Esophagus squamous epithelium (tissue), 5 donors: ENCODE measurements at places on chromosomes 3 and 15.
A peak's percentile ranks its signal among the peaks of the same experiment; 100 is the strongest.

GRCh38 chr3:23041918-23042696 is 161.0 kb upstream of the UBE2E2 start:
- no peak overlapping the region for H3K4me3 ChIP-seq
- no peaks in the 10 kb centered on the region for H3K4me1 ChIP-seq
- H3K36me3 ChIP-seq, result no peaks in the 10 kb centered on the region
- no peaks in the 10 kb centered on the region for H3K27me3 ChIP-seq
- H3K27ac ChIP-seq, result peak overlapping the region; percentile 36
- no peak for DNase-seq

DNA sequence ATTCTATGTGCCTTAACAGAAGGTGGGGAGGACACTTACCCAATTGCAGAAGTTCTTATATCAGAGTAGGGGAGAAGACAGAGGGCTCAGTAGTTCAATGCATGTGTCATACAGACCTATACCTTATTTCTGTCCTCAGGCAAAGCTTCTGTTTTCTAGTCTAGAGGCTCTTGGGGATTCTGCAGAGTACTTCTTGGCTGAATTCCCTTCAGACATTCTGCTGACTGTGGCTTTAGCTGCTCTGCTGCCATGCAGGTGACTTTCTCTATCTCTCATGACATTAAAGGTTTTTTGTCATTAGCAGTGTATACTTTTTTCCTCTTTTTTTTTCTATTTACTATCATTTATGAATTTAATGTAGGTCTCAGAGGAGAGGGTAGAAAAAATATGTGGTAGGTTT is 172.8 kb upstream of the PLSCR5 start:
- no peaks in the 10 kb centered on the region for H3K27me3 ChIP-seq
- no peak overlapping the region for H3K4me3 ChIP-seq
- DNase-seq, result no peak
- H3K4me1 ChIP-seq, result no peaks in the 10 kb centered on the region
- H3K27ac ChIP-seq, result no peak overlapping the region
- no peaks in the 10 kb centered on the region for H3K36me3 ChIP-seq

GRCh38 chr3:189909573-189909972 is 211.1 kb downstream of the P3H2 start:
- peaks cover 55% of the 10 kb centered on the region for H3K4me1 ChIP-seq
- no peaks in the 10 kb centered on the region for H3K27me3 ChIP-seq
- no peaks in the 10 kb centered on the region for H3K36me3 ChIP-seq
- peak overlapping the region; percentile 75 for H3K27ac ChIP-seq
- DNase-seq, result no peak

GRCh38 chr3:122356402-122356801 is 26.6 kb downstream of the MIX23 start:
- peaks cover 11% of the 10 kb centered on the region for H3K4me1 ChIP-seq
- no peaks in the 10 kb centered on the region for H3K27me3 ChIP-seq
- DNase-seq, result no peak
- H3K36me3 ChIP-seq, result no peaks in the 10 kb centered on the region

GRCh38 chr3:160948273-160948672 is 156.9 kb downstream of the B3GALNT1 start:
- no peaks in the 10 kb centered on the region for H3K27me3 ChIP-seq
- no peaks in the 10 kb centered on the region for H3K36me3 ChIP-seq
- no peak for DNase-seq
- H3K4me3 ChIP-seq, result no peak overlapping the region
- no peaks in the 10 kb centered on the region for H3K4me1 ChIP-seq

DNA sequence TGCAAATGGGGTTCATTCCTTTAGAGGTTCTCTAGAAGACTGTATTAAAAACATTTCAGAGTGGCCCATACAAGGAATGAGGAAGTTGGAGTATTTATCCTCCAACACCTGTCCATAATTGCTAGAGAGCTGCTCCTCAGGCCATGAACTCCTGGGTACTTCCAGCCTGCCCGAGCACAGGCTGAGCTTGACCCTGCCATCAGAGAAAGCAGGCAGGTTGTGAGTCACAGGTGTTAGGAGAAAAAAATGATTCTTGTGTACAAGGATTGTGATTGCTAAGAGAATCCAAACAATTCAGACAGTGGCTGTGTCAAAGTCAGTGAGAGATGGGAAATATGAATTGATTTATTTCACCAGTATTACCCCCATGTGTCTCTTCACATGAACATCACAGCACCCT is 156.8 kb upstream of the GADL1 start:
- no peaks in the 10 kb centered on the region for H3K36me3 ChIP-seq
- no peak overlapping the region for H3K4me3 ChIP-seq
- H3K27ac ChIP-seq, result no peak overlapping the region
- H3K4me1 ChIP-seq, result no peaks in the 10 kb centered on the region
- no peaks in the 10 kb centered on the region for H3K27me3 ChIP-seq
- no peak for DNase-seq

- no peak overlapping the region for H3K27ac ChIP-seq
- no peaks in the 10 kb centered on the region for H3K4me1 ChIP-seq
- H3K4me3 ChIP-seq, result no peak overlapping the region
- no peaks in the 10 kb centered on the region for H3K27me3 ChIP-seq
- no peak for DNase-seq
Measured at GRCh38 chr3:83765956-83766355, 1192.8 kb upstream of the CADM2 start.

- no peak for DNase-seq
- no peak overlapping the region for H3K27ac ChIP-seq
- no peaks in the 10 kb centered on the region for H3K36me3 ChIP-seq
- H3K4me3 ChIP-seq, result no peak overlapping the region
Measured at GRCh38 chr3:35549690-35550089, 89.6 kb upstream of the ARPP21 start.

GRCh38 chr3:132352556-132353143 is 35.4 kb downstream of the ACP3 start:
- H3K27ac ChIP-seq, result no peak overlapping the region
- no peaks in the 10 kb centered on the region for H3K27me3 ChIP-seq
- H3K36me3 ChIP-seq, result peaks cover 89% of the 10 kb centered on the region
- DNase-seq, result no peak
- no peak overlapping the region for H3K4me3 ChIP-seq

GRCh38 chr15:58947179-58947578 is 13.7 kb upstream of the SLTM start:
- DNase-seq, result no peak
- H3K4me1 ChIP-seq, result peaks cover 7% of the 10 kb centered on the region
- H3K36me3 ChIP-seq, result no peaks in the 10 kb centered on the region
- H3K4me3 ChIP-seq, result no peak overlapping the region
- no peaks in the 10 kb centered on the region for H3K27me3 ChIP-seq

DNA sequence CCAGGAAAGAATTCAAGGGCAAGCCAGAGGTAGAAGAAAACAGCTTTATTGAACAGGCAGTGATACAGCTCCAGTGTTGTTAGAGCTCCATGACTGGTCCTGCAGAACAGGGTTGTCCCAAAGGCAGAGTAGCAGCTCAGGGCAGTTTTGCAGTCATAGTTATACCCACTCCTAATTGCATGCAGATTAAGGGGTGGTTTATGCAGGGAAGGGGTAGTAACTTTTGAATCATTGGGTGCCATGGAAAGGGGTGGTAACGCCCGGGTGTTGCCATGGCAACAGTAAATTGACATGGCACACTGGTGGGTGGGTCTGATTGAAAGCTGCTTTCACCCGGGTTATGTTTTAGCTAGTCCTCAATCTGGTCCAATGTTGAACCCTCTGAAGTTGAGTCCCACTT is 9.7 kb upstream of the RAB6B start:
- H3K27ac ChIP-seq, result no peak overlapping the region
- no peaks in the 10 kb centered on the region for H3K36me3 ChIP-seq
- H3K4me3 ChIP-seq, result no peak overlapping the region
- no peaks in the 10 kb centered on the region for H3K27me3 ChIP-seq
- no peak for DNase-seq
- no peaks in the 10 kb centered on the region for H3K4me1 ChIP-seq

DNA sequence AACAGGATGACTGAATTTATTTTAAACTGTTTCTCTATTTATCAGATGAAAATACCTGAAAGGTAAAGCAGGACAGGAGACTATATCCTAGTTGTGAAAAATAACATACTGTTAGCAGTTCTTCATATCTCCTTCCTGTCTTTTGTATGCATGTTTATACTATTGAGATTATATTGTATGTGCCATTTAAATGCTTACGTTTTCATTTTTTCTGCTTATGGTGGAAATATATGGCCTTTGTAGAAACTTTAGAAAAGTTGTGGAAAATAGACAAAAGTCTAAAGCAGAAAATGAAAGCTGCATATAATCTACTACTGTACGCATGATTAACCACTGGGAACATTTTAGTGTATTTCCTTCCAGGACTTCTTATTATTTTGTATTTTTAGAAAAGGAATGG is 2.1 kb upstream of the PPM1L start:
- peaks cover 37% of the 10 kb centered on the region for H3K4me1 ChIP-seq
- DNase-seq, result no peak
- no peaks in the 10 kb centered on the region for H3K36me3 ChIP-seq
- H3K27ac ChIP-seq, result no peak overlapping the region
- peak overlapping the region; percentile 95 for H3K4me3 ChIP-seq
- H3K27me3 ChIP-seq, result no peaks in the 10 kb centered on the region

DNA sequence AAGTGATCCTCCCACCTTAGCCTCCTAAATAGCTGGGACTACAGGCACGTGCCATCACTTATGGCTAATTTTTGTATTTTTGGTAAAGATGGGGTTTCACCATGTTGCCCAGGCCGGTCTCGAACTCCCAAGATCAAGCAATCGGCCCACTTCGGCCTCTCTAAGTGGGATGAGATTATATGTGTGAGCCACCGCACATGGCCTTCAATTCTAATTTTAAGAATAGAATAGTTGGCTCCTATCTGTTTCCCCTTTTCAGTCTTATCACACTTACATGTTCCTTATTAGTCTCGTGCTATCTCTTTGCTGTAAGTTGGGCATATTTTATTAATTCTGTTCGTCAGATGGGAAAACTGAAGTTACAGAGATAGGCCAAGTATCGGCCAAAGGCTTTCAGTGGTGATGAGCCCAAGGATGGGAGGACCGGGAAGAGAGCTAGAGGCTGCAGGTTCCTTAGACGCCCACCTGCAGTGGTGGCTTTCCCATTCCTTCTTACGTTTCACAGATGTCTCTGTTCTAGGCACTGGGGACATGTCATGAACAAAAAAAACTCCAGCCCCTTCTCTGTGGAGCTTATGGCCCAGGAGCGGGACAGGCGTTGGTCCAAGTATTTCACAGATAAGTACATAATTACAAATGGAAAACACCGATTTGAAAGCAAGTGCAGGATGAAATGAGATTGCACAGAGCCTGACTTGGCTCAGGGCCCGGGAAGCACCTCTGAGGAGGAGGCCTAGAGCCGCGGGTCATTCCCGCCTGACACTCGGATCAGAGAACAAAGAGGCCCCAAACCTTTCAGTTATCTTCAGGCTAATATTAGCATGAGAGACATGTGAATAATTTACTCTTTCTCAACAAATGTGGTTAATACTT is 91.1 kb upstream of the KLF13 start:
- no peak overlapping the region for H3K4me3 ChIP-seq
- DNase-seq, result no peak
- H3K36me3 ChIP-seq, result no peaks in the 10 kb centered on the region
- peak overlapping the region; percentile 90 for H3K27ac ChIP-seq
- H3K27me3 ChIP-seq, result no peaks in the 10 kb centered on the region

DNA sequence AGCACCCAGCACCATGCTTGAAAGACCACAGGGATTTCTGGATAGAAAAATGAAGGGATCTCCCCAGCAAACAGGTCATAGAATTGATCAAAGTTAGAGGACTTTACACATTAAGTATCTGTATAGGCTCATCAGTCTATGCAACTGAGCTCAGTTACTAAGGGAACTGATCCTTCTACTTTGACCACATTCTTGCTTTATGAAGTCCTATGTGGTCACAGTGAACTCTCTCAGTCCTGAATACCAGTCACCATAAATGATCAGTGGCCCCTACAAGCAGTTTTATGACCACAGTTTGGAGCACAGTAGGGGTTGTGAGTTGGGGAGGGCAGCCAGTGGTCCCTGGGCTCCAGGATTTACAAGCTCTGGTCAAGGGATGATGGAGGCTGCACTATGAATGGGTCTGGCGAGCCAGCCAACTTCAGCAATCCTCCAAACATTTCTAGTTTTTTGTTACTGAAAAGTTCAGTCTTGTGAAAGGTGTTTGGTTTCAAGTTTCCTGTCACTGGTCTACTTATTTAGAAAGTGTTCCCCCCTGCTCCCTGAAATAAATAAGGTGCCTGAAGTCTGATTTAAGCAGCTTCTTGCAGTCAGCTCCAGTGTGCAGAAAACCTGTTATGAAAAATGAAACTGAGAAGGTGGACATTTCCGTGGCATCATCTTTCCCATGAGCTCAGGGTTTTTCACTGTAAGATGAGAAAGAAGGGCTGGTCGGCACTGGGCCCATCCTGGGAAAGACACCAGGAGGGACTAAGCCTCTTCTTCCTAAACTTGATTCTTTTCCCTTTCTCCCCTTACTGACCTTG is 75.5 kb downstream of the DAPK2 start:
- H3K4me1 ChIP-seq, result peaks cover 21% of the 10 kb centered on the region
- no peaks in the 10 kb centered on the region for H3K36me3 ChIP-seq
- H3K27me3 ChIP-seq, result no peaks in the 10 kb centered on the region
- no peak for DNase-seq
- no peak overlapping the region for H3K27ac ChIP-seq

- no peak overlapping the region for H3K4me3 ChIP-seq
- DNase-seq, result no peak
- H3K36me3 ChIP-seq, result no peaks in the 10 kb centered on the region
- H3K4me1 ChIP-seq, result no peaks in the 10 kb centered on the region
Measured at GRCh38 chr3:106773795-106774194, 603.4 kb upstream of the CCDC54 start.
